Caki2 (cell line): ENCODE measurements at places on chromosomes 13 and 19. TPM values are rescaled to one million over a fixed set of nuclear protein-coding genes. Genes with fewer than 3 reads are reported as not detected.
A peak's percentile ranks its signal among the peaks of the same experiment; 100 is the strongest.

- DNase-seq = no peak
These were observed 219.0 kb downstream of the KATNAL1 start for GRCh38 chr13:30088312-30088855.

- no peak for DNase-seq
These were observed 171.1 kb downstream of the UGGT2 start for GRCh38 chr13:95882121-95882520.

DNA sequence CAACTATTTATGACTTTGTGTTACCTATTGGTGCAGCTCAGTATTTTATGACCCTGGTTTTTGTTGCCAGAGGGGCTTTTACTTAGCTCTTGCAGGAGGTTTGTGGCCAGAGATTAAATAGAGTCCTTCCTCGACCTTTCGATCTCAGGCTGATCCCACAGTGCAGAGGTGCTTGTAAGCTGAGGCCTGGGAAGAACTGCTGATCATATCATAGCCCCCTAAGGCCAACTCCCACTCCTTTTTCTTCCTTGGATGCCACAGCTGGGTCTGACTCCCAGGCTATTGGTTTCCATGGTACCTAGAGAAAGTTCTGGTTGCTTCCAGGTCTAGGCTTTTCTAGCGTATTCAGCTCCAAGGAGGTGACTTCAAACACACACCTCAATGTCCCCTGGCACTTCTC, 324.9 kb downstream of the FOXO1 start:
- no peak for DNase-seq

GRCh38 chr19:58252102-58252685, 23.5 kb downstream of the ZNF544 start:
- peak; percentile 48 for DNase-seq

GRCh38 chr19:48780631-48781391, 25.5 kb downstream of the FGF21 start:
- DNase-seq = peak; percentile 92

- no peak for DNase-seq
These were observed 90.4 kb downstream of the COL4A1 start for GRCh38 chr13:110216398-110217041.

DNA sequence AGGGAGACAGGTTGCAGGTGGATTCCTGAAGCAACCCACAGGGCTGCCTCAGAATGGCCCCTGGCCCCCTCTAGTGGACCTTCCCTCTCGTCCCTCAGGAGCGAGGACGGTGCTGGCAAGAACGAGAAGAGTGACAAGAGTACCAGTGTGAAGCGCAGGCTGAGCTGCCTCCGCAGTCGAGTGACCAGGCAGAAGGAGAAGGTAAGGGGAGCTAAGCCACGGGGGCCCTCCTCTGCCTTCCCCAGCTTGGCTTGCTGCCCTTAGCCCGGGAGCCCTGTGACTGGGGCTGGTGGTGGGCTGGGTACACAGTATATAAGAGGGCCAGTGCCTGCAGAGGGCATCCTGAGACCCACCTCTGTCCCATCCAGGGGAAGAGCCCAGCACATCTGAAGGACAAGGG, 34.0 kb downstream of the ARHGEF18 start:
- no peak for DNase-seq

DNA sequence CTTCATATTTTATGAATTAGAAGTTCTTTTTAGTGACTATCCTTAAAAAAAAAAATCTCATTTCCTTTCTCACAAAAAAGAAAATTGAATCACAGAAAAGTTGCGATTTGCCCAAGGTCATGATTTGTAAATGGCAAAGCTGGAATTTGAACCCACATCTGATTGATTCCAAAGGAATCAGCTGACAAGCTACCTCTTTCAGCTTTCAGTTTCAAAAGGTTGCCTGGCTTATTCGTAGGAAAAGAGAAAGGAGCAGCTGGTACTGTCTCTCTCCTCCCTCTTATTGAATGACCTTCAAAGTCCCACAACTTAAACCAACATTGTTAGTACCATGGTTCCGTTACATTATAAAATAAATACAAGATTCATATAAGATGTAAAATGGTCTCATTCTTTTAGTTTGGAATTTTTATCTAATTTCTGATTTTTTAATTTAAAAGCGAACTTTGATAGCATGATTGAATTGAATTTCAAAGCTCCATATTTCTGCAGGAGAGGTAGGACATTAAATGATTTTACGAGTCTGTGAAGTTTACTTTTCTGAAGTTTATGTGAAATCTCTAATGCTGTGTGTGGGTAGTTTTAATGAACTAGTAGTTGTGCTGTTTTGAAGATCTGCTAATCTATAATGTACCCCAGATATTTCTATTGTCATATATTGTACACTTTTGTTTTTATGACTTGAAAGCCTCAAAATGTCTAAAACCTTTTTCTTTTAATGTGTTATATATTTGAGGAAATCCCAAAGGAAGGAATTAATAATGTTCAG, 18.5 kb upstream of the KCTD4 start:
- DNase-seq = no peak

- no peak for DNase-seq
These were observed 375.4 kb downstream of the KCNRG start for GRCh38 chr13:50390503-50391248.

- DNase-seq = no peak
These were observed 31.1 kb upstream of the CYP2S1 start for GRCh38 chr19:41161903-41162302.

DNA sequence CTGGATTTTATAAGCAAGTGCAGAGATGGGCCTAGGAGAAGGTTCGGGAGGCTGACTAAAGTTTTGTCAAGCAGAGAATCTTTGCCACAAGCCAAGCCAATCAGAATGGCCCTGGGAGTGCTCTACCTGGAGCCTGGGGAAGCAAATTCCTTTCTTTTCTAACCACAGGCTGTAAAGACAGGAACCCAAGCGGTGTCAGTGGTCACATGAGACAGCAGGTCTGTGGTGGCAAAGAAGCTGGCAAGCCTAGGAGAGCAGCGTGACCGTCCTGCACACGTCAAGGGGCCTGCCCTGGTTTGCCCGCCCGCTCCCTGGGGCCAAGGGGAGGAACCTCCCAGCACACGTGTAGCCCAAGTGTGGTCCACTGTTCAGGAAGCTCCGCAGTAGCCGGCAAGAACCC, 90.8 kb downstream of the IPO5 start:
- no peak for DNase-seq

ZNF264 gene
- 25.9 and 74.9 TPM in 2 replicates for total RNA-seq

MAP4K1 gene
- 1.3 and 1.6 TPM in 2 replicates for total RNA-seq

SIGLEC8 gene
- not detected in 2 replicates for total RNA-seq

LIM2 gene
- not detected in 2 replicates for total RNA-seq

TMPRSS9 gene
- 0.09 and 0.44 TPM in 2 replicates for total RNA-seq

SIX5 gene
- total RNA-seq = 14.3 and 15.2 TPM in 2 replicates

NOVA2 gene
- not detected in 2 replicates for total RNA-seq

SLITRK6 gene
- total RNA-seq = not detected in 2 replicates

ZNF229 gene
- 7.3 and 22.4 TPM in 2 replicates for total RNA-seq

PHF11 gene
- 6.7 and 8.8 TPM in 2 replicates for total RNA-seq
